ENCODE measurements at places on chromosomes 3 and 15.

GRCh38 chr3:127417709-127418559, 130.1 kb upstream of the PRR20G start:
- DNase-seq, result peak; percentile 37

DNA sequence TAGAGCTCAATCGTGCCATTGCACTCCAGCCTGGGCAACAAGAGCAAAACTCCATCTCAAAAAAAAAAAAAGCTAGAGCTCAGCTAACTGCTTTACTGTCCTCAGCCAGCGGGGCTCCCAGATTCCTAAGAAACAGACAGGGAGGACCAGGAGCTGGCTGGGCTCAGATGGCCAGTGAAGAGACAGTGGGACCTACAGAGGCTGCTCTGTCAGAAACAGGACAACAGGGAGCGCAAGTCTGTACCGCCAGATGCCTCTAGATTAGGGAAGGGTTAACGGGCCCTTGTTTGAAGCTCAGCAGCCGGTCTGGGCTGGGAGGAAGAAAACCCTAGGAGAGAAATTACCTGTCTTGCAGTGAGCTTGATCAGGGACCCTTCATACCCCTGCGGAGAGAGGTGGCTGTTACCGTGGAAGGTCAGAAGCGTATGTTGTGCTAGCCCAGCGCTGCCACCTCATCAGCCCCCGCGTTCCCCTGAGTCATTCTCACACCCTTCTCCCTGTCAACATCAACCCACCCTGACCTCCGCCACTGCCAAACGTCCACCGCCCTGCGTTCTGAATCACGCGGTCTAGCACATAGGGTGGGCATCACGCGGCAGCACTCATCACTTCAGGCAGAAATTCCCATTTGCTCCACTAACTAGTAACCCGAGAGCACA, 25.3 kb downstream of the RBPMS2 start:
- peak; percentile 79 for DNase-seq

GRCh38 chr3:62768896-62769295, 106.3 kb downstream of the CADPS start:
- DNase-seq, result no peak

GRCh38 chr15:39083213-39083612, 497.7 kb upstream of the THBS1 start:
- no peak for DNase-seq

DNA sequence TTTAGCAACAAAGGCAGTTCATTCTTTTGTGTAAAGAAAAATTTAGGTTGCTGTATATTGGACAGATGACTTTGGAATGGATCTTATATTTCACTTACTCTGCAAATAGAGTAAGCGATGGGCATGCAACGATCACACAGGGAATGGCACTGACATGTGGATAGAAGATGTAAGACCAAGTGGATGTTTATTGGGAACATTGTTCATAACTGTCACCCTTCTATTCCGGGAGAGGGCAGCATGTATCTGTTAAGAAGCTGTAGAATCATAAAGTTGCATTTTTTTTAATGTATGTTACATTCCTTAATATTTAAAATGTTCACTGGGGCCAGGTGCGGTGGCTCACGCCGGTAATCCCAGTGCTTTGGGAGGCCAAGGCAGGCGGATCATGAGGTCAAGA, 41.2 kb downstream of the HPS3 start:
- DNase-seq, result no peak

GRCh38 chr15:58407236-58407775, 24.5 kb upstream of the LIPC start:
- no peak for DNase-seq

- no peak for DNase-seq
These were observed 62.5 kb downstream of the MYO5A start for GRCh38 chr15:52466134-52466701.

DNA sequence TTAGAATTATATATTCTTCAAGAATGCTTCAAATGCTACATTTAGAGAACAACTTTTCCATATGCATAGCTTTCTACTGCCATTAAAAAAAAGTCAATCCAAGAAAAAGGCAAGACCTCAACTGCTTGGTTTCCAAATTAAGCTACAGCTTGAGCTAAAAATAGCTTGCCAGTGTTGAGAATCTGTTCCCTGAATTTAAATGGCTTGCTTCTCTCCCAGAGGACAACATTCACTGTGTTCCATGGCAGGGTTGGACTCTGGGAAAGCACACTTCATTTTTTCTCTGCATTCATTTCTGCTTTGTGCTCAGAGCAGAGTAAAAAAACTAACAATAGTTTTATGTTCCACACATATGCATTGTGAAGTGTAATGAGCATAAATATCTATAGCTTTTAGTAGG, 50.3 kb upstream of the ACTL6A start:
- no peak for DNase-seq

DNA sequence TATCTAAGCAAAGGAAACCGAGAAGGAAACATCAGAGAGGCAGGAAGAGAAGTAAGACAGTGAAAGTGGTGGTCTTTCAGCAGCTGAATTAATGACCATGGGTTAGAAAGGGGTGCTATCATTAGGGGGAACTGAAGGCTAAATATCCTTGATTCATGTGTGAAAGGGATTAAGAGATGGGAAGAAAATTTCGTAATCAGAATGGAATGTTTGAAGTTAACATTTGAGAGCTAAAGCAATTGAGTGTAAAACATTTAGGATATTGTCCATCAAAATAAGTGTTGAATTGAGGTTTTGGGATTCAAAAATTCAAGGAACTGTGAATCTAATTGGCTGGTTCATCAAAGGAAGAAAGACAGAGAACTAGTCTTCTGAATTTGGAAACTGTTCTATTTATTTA, 4.1 kb upstream of the ECT2 start:
- DNase-seq, result no peak

DNA sequence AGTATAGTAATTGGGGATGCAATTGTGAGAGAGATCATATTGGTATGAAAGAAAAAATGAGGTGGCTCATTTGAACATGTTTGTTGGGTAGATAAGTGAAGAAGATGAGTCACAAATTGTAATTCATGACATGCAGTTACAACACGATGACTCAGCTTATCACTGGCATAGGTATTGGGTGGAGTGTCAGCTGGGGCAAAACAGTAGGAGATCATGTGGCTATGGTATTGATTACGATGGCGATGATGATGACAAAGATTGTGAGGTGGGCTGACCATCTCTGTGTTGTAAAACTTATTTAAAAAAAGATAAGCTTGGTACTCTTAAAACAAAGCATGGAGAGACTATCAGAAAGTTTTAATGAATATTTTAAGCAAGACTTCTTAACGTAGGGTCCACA, 11.6 kb upstream of the DPH6 start:
- DNase-seq, result no peak

DNA sequence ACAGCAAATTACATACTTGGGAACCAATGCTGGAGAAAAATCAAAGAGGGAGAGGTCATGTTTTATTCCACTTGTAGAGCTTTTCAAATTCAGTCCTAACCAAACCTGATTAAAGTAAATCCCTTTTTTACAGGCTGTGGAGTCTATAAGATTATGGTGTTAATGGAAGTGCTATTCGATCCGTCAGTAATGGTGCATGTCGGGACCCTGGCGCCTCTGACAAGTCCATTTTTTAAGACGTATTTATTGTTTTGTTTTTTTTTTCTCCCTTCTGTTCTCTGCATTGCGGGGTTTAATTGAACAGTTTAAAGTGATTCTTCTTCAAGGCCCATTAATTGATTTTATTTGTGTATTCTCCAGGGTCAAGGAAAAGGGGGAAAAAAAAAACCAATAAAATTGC, 725.9 kb downstream of the TUSC7 start:
- no peak for DNase-seq

DNA sequence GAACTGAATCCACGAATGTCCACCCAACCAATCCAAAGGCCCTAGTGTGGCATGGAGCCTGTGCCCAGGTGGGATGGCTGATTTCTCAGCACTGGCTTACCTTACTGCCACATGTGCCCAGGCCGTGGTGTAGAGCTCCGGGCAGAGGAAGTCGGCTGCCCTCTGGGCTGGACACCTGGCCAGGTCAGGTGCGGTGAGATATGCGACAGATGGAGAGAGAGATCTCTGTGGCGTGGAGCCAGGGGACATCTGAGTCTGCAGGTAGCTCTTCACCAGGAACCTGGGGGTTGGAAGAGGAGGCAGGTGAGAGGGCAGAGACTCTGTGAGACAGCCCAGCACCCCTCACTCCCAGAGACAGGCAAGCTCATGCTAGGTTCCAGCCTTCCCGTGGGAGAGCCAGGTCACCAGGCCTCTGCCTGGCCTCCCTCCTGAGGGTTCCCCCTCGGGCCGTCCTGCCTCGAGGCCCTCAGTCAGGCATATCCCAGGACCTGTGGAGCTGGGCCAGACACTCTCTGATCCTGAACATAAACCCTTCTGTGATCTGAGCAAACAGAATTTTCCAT, 12.6 kb downstream of the ACOX2 start:
- no peak for DNase-seq

- no peak for DNase-seq
These were observed 66.2 kb upstream of the TSC22D2 start for GRCh38 chr3:150341891-150342290.

- DNase-seq, result no peak
These were observed 175.6 kb downstream of the MFSD1 start for GRCh38 chr3:158977497-158977896.

DNA sequence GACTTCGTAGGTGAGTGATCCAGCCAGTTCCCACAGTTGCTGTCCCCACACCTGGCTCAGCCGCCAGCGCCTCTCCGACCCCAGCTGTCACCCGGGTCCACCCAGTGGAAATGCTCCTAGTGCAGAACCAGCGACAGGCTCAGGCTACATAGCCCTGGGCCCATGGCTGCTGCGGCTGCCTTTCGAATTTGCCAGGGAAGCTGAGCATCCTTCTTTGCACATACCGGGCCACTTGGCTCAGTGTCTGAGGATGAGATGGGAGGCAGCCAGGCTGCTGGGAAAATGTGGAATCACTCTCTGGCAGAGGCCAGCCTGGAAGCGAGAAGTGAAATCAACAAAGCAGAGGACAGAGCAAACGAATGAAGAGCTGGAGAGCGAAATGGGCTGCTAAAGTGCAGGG, 80.1 kb downstream of the ST8SIA2 start:
- no peak for DNase-seq

DNA sequence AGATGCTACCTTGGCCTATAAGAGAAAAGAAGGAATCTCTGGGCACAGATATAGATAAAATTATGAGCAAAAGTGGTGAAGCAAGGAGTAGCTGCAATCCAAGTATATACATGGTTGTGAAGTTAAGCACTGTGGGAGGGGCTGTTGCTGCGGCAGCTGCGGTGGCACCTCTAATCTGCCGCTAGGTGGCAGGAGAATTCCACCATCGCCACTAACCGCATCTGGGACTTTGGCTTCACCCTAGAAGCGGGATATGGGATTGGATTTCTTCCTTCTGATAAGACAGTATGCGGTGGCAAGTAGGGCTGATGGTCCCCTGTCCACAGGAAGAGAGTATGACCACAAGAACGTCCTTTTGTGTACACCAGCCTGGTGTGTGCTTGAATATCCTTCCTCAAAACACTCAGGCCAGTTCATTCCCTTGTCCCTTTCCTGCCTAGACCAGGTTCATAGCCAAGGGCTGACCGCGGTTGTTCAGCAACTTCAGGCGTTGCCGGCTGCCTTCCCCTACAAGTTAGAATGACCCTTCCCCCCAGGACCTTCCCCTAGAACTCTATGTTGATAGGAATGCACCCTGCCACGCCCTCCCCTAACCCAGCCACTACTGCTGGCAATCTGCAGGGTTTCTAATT, 5.1 kb downstream of the MAGEL2 start:
- DNase-seq, result peak; percentile 65

DNA sequence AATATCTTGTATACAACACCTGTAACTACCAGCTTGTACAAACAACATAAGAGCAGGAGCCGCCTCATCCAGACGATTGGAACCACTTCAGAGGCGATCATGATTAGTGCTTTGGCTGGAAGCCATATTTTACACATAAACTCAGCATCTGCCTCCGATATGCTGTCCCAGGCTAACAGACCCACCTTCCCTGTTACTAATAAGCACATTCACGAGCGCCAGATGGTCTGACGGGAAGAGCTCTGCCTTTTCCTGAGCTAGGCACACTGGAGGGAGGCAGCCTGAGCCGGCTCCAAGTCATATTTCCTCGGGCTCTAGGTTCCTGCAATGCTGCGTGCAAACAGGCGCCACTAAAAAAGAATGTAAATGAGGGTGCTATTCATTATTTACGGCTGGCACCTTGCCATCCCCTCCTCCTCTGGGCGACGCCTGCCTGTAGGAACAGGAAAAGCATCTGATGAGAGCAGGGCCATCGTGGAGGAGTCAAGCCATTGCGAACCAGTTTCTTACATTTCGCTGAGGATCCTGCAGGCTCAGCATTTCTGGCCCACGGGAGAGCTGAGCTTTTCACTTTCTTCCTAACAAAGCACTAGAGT, 98.2 kb downstream of the ANXA2 start:
- no peak for DNase-seq

GRCh38 chr3:106263011-106263410, 394.2 kb upstream of the CBLB start:
- DNase-seq, result no peak

DNA sequence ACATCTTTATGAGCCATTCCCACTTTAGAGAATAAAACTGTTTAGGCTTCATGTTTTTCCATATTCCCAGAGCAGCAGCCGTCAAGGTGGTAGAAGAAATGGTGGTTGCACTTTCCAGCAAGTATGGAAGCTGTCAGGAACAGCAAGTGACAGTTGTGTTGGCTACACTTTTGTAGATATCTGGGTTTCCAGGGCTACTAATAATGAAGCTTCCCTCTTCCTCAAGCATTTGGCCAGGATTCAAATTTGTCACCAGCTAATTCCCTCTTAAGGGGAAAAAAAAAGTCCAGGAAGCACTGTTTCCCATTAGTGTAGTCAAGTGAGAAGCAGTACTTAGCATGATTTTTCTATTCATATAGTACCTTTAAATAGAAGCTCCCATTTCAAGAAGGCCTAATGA, 252.8 kb downstream of the IGSF11 start:
- no peak for DNase-seq

DNA sequence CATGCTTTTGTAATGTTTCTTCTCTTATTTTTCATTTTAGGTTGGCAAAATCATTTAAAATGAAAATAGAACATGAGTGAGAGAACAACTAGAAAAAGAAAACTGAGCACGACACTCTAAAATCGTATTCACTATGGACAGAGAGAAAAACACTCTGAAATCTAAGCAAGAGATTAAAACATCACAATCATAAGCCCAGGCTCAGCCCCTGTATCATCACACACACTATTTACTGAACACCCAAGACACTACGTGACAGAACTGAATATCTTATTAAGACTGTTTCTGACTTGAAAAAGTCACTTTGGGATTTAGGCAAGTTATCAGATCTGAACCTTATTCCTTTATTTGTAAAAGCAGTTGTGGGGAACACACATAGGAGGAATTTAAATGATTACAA, 82.6 kb upstream of the PLXND1 start:
- no peak for DNase-seq

DNA sequence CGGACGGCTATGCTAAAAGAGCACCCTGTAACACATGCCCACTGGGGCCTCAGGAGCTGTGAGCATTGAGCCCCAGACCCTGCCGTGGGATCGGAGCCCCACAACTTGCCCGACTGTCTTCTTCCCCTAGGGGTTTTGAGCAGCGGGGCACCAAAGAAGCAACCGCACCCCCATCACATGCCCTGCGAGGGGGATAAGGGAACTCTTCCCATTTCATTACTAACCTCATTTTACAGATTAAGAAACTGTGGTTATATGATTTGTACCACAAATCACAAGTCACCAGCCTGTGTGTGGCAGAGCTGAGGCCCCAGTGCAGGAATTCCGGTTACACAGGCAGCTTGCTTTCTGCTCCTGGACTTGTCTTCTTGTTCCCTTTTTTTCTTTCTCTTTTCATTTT, 86.2 kb downstream of the CD47 start:
- DNase-seq, result no peak

All from ecto neural progenitor cell (in vitro differentiated cells).